ENCODE measurements at places on chromosomes 2 and 18. TPM values are rescaled to one million over a fixed set of nuclear protein-coding genes. Genes with fewer than 3 reads are reported as not detected.
A peak's percentile ranks its signal among the peaks of the same experiment; 100 is the strongest.

DNA sequence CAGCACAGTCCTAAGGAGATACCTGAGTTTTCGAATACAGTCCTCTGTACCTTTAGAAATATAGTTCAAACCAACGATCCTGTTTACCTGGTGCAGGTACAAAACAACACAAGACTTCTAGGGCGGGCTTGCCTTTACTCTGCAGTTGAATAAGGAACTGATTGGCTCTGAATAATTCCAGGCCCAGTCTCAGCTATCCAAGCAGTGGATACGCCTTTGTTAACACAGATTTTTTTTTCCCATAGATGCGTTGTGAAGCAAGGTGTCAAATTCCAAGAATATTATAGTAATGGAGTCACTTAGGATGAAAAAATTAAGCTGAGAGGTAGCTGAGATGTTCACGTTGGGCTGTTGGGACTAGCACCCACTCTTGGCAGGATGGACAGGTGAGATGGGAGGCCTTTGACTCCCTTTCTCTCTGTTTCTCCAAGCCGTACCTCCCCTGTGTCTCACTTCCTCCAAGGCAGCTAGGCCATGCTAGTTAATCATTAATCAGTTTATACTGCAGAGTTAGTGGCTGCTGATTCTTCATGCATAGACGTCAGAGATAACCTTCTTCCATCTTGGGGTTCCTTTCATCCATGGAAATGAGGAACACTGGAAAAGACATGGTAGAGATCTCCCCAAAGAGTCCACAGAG lies 380.8 kb upstream of the ACVR2A start:
- no peak overlapping the region for H3K27ac ChIP-seq
- no peaks in the 10 kb centered on the region for H3K27me3 ChIP-seq

DNA sequence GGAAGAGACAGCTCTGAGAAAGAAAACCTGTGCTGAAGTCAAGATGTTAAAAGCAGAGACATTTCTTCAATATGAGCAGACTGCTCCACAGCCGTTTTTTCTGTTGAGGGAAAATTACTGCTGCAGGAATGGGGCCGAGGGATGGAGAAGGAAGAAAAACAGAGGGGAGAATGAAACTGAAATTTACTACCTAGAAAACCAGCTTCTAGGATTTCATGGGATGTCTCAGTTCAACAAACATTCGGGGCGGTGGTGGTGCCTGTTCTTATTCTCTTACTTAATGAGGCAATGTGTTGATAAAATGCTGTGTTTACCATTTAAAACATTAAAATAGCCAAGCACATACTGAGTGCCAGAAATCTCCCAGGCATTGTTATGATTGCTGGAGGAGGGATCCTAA lies 557.1 kb upstream of the MEX3C start:
- no peak overlapping the region for H3K27ac ChIP-seq
- H3K27me3 ChIP-seq, result no peaks in the 10 kb centered on the region
- H3K4me3 ChIP-seq, result no peak overlapping the region

DNA sequence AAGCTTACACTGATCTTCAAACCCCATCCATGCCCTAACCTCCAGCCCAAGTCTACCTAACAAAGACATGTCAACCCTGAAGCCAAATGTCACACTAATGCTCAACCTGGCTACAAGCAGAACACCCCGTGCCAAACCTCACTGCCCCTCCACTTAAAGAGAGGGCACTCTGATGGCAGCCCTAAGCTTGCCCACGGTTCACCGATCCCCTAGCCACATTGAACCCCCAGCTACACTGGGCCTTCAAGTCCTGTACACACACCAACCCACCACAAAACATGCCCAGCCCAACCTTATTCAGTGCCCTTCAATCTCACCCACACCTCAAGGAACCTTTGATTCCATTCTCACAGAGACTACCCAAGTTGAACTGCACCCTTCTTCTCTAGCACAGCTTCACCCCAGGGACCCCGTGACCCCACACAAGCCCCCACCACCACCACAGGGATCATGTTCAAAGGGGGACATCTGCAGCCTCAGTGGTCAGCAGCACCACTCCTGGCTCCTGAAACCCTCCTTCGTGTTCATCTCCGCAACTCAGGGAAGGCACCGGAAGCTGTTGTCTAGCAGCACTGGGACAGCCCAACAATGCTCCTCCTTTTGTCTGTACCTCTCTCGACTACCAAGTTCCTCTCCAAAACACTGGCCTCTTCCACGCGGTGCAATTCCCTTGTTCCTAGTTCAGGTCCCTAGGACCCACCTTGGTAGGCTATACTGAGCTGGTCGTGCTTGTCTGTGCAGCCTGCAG lies 218.8 kb downstream of the CYP26B1 start:
- H3K27me3 ChIP-seq, result no peaks in the 10 kb centered on the region
- H3K27ac ChIP-seq, result no peak overlapping the region
- H3K4me1 ChIP-seq, result no peaks in the 10 kb centered on the region
- DNase-seq, result peak; percentile 42

- no peak for DNase-seq
- H3K27ac ChIP-seq, result no peak overlapping the region
- H3K4me1 ChIP-seq, result peaks cover 4% of the 10 kb centered on the region
These were observed 168.2 kb downstream of the KCNS3 start for GRCh38 chr2:18046558-18047212.

- no peaks in the 10 kb centered on the region for H3K4me1 ChIP-seq
- DNase-seq, result no peak
These were observed 108.8 kb upstream of the DLX2 start for GRCh38 chr2:172211512-172211911.

DNA sequence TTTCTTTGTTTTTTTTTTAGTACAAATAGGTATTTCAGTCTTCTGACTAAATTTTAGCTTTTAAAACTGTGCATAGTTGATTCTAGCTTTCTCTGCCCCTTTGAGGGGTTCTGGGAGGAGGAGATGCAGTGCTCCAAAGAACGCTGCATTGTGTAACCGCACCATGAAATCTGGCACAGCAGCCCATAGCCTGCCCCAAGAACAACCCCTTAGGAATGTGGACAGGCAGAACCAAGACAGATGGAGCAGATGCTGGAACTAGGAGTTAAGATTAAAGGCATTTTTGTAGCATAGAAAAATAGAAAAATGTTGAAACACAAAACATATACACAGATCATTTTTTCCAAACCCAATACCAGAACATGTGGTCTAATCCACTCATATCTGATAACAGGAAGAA lies 187.5 kb downstream of the SCG2 start:
- no peaks in the 10 kb centered on the region for H3K4me1 ChIP-seq
- H3K4me3 ChIP-seq, result no peak overlapping the region
- no peaks in the 10 kb centered on the region for H3K36me3 ChIP-seq

- H3K27me3 ChIP-seq, result no peaks in the 10 kb centered on the region
- H3K36me3 ChIP-seq, result no peaks in the 10 kb centered on the region
- no peaks in the 10 kb centered on the region for H3K4me1 ChIP-seq
- no peak for DNase-seq
These were observed 269.3 kb upstream of the EPC2 start for GRCh38 chr2:148375214-148375613.

GRCh38 chr2:138922973-138923563 lies 142.9 kb upstream of the NXPH2 start:
- H3K4me3 ChIP-seq, result no peak overlapping the region
- DNase-seq, result no peak
- no peaks in the 10 kb centered on the region for H3K4me1 ChIP-seq
- H3K27me3 ChIP-seq, result no peaks in the 10 kb centered on the region

DNA sequence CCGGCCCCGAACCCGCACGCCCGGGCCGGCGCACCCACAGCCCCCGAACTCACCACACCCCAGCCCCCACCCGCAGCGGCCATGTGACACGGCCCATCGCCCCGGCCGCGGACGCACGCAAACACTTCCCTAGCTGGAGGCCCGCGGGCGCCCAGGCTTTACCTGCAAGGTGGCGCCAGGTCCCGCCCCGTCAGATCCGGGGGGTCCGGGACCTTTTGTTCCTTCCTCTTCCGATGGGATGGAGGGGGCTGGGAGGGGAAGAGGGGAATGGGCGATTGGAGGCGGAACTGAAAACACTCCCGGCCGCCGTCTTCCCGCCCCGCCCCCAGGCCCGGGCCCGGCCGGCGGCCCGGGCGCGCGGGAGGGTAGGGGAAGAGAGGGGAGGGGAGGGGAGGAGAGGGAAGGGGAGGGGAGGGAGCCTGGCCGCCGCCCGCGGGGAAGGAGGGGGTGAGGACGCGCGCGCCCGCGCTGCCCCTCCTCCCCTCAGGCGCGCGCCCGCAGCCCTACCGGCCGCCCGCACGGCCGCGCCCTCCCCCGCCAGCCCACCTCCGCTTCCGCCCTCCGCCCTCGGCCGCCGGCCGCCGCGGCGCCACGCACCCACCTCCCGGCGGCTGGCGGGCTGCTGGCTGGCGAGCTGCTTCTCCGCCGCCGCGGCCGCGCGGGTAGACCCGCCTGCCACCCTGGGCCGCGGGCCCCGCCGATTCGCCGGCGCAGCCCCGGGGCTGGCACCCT lies at the start of gene SMAD2:
Gene SMAD2, minus strand, starts transcription at position 461 of the 732 bp plus-strand sequence. CDS start 33,903 bp downstream, outside the sequence.
- peaks cover 13% of the 10 kb centered on the region for H3K4me1 ChIP-seq
- peak within 1 kb of the TSS; percentile 99 for H3K4me3 ChIP-seq
- H3K36me3 ChIP-seq, result peaks cover under 1% of the 10 kb centered on the region
- H3K27ac ChIP-seq, result peak within 1 kb of the TSS; percentile 96
- no peaks in the 10 kb centered on the region for H3K27me3 ChIP-seq
- peak; percentile 97 for DNase-seq

GRCh38 chr2:241051578-241052487 lies 50.3 kb downstream of the MTERF4 start:
- peaks cover 14% of the 10 kb centered on the region for H3K27me3 ChIP-seq
- DNase-seq, result no peak
- no peak overlapping the region for H3K4me3 ChIP-seq
- no peaks in the 10 kb centered on the region for H3K4me1 ChIP-seq

DNA sequence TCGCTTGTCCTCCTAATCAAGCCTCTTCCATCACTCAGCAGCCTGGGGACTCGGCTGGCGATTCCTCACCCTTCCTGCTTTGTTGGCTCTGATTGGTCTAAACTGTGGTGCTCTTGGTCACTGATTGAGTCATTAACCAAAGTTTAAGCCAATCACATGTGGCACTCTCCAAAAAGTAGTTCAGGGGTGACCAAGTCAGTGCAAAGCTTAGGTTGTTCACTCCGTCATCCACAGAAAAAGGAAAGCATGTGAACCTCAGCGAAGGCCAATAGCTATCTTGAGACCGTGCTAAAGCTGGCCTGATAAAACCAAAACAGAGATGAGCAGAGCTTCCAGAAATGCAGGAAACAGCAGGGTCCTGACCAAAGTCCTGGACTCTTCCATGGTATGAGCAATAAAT lies 4.9 kb downstream of the ALPK2 start:
- H3K4me3 ChIP-seq, result no peak overlapping the region
- H3K36me3 ChIP-seq, result no peaks in the 10 kb centered on the region
- H3K4me1 ChIP-seq, result peaks cover 18% of the 10 kb centered on the region
- DNase-seq, result no peak
- H3K27me3 ChIP-seq, result no peaks in the 10 kb centered on the region

GRCh38 chr2:101291973-101292372 lies 16.5 kb downstream of the RNF149 start:
- no peaks in the 10 kb centered on the region for H3K27me3 ChIP-seq
- peaks cover 46% of the 10 kb centered on the region for H3K36me3 ChIP-seq
- DNase-seq, result no peak

GRCh38 chr2:128401680-128402079 lies 83.0 kb upstream of the HS6ST1 start:
- no peak overlapping the region for H3K4me3 ChIP-seq
- no peaks in the 10 kb centered on the region for H3K36me3 ChIP-seq
- H3K4me1 ChIP-seq, result peaks cover 7% of the 10 kb centered on the region
- H3K27me3 ChIP-seq, result no peaks in the 10 kb centered on the region
- DNase-seq, result peak; percentile 20

DNA sequence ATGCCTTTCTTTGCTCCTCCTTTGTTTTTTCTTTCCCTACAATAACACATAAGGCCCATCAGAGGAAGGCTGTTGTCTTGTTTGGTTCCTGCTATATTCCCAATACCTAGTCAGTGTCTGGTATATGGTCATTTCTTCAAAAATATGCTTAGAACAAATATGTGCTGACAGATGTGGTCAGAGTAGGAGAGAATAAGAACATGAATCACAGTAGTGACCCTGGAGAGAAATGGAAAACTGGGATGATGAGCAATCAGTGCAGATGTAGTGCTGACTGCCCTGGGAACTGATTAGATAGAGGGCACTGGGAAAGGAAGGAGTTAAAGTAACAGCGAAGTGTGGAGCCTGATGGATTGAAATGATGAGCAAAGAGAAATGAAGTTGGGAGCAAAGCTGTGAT lies 189.4 kb upstream of the LHCGR start:
- H3K4me3 ChIP-seq, result no peak overlapping the region
- no peak for DNase-seq
- H3K27ac ChIP-seq, result no peak overlapping the region

GRCh38 chr2:201777043-201777442 lies 3.7 kb downstream of the ALS2 start:
- H3K4me3 ChIP-seq, result peak overlapping the region; percentile 95
- DNase-seq, result no peak
- peaks cover 5% of the 10 kb centered on the region for H3K36me3 ChIP-seq
- no peaks in the 10 kb centered on the region for H3K27me3 ChIP-seq
- H3K27ac ChIP-seq, result no peak overlapping the region
- H3K4me1 ChIP-seq, result peaks cover 21% of the 10 kb centered on the region

- DNase-seq, result no peak
- no peaks in the 10 kb centered on the region for H3K4me1 ChIP-seq
- no peak overlapping the region for H3K4me3 ChIP-seq
- no peaks in the 10 kb centered on the region for H3K36me3 ChIP-seq
- no peaks in the 10 kb centered on the region for H3K27me3 ChIP-seq
These were observed 63.6 kb upstream of the PGAP1 start for GRCh38 chr2:196990092-196990491.

Gene ANKRD53
- total RNA-seq, result 1.0 TPM

Gene TTC32
- 11.5 TPM for total RNA-seq

Gene DYSF
- 3.1 TPM for total RNA-seq

Data from endodermal cell (in vitro differentiated cells).